ENCODE measurements at places on chromosomes 2 and 18. TPM values are rescaled to one million over a fixed set of nuclear protein-coding genes. Genes with fewer than 3 reads are reported as not detected.

TPO gene
- total RNA-seq: not detected

CHRND gene
- not detected for total RNA-seq

UGT1A1 gene
- not detected for total RNA-seq

CHRNA1 gene
- total RNA-seq: 0.66 TPM

IL36G gene
- not detected for total RNA-seq

KIF1A gene
- not detected for total RNA-seq

TSPYL6 gene
- not detected for total RNA-seq

UGT1A4 gene
- not detected for total RNA-seq

SP110 gene
- 20.6 TPM for total RNA-seq

CD8A gene
- not detected for total RNA-seq

UGT1A8 gene
- total RNA-seq: not detected

TOGARAM2 gene
- under 0.01 TPM for total RNA-seq

CLEC4F gene
- total RNA-seq: not detected

KCNIP3 gene
- total RNA-seq: 0.57 TPM

ADNP2 gene
- total RNA-seq: 19.9 TPM

VWA3B gene
- total RNA-seq: not detected

SP3 gene
- total RNA-seq: 143 TPM

HSBP1L1 gene
- 20.4 TPM for total RNA-seq

TCF7L1 gene
- total RNA-seq: 3.7 TPM

TMEM247 gene
- total RNA-seq: 0.43 TPM

PROKR1 gene
- total RNA-seq: not detected

MYO5B gene
- total RNA-seq: 0.66 TPM

GPR45 gene
- total RNA-seq: 0.22 TPM

SPATA3 gene
- not detected for total RNA-seq

FOXI3 gene
- total RNA-seq: not detected

BBS5 gene
- total RNA-seq: 4.8 TPM

ANKRD62 gene
- not detected for total RNA-seq

PRKRA gene
- total RNA-seq: 52.0 TPM

LAPTM4A gene
- 101 TPM for total RNA-seq

FSHR gene
- not detected for total RNA-seq
